ENCODE measurements at places on chromosomes 12 and 14.

DNA sequence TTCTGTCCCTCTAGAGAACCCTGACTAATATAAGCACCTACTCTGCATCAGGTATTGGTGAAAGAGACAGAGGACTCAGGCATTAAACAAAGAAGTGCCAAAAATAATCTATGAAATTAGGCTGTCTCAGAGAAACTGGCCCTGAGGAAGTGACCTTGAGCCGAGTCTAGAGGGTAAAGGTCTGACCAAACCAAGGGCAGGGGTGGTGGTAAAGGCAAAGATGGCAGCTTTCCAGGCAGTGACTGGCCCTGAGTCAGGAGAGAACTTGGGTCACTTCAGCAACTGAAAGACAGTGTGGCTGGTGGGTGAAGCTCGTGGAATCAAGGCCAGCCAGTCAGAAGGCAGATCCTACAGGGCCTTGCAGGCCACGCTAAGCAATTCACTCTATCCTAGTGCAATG lies 30.6 kb downstream of the CDKL1 start:
- no peak for DNase-seq

GRCh38 chr12:56391721-56392120 lies 29.1 kb upstream of the APOF start:
- DNase-seq = no peak

- no peak for DNase-seq
Observed at GRCh38 chr12:106736051-106736957, 38.2 kb upstream of the RIC8B start.

DNA sequence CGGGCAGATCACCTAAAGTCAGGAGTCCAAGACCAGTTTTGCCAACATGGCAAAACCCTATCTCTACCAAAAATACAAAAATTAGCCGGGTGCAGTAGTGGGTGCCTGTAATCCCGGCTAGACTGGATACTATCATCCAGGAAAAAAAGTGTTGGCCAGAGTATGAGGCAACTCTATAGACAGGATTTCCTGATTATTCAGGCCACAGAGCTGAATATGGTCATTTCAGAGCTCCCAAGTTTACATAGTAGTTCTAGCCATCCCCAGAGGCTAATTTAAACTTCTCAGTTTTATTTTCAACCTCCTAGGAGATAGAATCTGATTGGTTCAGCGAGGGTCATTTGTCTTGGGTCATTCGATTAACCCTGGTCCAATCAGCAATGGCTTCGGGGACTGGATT lies 7.3 kb downstream of the RPGRIP1 start:
- no peak for DNase-seq

GRCh38 chr12:49933796-49934195 lies 16.7 kb upstream of the AQP2 start:
- DNase-seq = no peak

GRCh38 chr14:39441805-39442204 lies 9.6 kb upstream of the FBXO33 start:
- DNase-seq = no peak

DNA sequence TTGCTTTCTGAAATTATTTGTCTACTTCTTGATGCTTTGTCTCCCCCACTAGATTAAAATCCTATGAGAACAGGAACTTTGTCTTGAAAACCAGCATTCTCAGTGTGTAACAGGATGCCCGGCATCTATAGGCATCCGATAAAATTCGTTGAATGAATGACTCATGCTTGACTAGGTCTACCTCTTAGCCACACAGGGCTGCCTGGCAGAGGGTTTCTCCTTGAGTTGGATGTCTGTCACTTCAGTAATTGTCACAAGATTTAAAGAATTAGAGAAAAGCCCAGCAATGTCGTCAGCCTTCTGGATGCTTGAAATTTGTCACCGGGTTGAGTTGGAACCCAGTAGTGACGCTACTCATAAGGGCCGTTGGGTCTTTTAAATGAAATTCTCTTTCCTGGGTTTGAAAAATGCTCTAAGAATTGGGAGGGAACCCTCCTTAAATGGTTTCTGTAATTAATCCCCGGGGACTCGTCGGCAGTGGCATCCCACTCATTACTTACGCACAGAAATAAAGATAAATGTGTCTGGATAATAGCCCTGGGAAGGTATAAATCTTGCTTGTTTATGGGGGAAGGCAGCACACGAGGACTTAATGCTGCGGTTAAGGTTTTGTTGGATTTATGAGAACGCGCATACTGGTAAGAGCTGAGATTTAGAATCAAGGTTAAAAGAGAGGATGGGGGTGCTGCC lies 194.1 kb downstream of the AACS start:
- no peak for DNase-seq

DNA sequence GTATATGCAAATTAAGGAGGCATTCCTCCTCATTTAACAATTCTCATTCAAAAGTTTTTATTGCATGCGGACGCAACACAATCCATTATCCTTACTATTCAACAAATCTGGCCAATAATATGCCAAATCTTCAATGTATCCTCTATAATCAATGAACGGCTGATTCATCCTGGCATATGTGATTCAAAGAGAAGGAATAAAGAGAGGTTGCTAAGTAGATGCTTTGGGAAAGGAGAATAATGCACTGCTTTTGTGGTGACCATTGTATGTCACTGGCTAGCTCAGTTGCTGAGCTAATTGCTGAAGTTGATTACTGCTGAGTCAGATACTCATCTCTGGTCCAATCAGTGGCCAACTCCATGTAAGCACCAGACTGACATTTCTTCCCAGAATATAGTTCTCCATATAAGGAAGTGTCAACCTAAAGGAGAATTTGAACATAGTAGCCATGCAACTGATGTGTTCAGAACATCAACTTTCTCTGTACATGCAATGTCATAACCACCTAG lies 148.0 kb downstream of the PDZRN4 start:
- DNase-seq = no peak

DNA sequence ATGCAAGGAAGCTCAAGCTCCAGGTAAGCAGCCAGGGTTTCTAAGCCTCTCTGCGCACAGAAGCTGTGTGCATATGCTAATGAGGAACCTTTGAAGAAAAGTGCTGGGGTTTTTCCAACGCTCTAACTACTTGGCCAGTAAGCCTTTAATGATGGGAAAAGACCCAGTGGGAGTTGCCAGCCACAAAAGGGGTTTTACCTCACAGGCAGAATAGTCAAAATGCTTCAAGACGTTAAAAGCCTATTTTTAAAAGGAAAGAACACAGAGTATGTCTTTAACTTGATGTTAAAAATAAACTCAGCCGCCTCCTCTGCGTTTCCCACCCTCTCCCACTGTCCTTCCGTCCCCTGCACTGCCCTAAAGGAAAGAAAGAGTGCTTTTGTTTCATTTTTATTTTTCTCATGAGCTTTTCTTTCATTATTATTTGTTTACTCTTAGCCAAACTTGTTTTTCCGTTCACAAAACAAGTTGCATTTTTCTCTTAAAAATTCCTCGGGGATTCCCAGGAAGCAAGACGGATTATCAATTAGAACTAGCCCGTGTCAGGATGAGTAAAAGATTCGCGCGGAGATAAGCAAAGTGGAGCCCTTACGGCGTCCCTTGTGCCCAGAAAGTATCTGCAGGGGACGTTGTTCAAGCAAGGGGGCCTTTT lies 209.8 kb upstream of the NUDT4 start:
- DNase-seq = no peak

DNA sequence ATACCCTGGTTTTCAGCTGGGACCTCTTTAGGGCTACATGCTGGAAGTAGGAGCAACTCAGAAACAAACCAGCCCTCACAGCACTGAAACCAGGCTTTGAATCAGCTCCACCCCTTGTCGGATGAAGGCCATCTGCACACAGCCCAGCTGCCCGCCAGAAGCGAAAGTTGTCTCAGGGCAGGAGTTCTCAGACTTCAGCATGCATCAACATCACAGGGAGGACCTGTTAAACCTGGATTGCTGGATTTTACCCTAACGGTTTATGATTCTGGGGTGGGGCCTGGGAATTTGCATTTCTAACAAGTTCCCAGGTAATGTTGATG lies 10.9 kb downstream of the SYNDIG1L start:
- DNase-seq = no peak

- no peak for DNase-seq
Observed at GRCh38 chr14:93319958-93320357, 12.9 kb downstream of the BTBD7 start.

DNA sequence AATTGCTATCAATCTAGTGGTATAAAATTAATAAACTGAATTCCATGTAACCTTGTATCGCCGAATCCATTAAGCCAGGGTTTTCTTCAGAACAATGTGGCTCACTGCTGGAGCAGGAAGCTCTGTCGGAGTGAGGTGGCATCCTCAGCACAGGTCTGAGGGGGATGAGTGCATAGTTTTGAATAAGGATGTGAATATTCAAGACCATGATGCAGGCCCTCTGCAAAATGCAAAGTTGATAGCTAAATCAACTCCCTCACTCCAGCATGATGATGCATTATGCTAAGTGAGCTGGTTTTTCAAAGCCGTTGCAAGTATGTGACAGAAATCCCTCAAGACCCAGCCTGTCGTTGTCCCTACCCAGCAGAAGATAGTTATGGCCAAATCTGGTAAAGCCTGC lies 53.0 kb downstream of the TRIM9 start:
- DNase-seq = no peak

DNA sequence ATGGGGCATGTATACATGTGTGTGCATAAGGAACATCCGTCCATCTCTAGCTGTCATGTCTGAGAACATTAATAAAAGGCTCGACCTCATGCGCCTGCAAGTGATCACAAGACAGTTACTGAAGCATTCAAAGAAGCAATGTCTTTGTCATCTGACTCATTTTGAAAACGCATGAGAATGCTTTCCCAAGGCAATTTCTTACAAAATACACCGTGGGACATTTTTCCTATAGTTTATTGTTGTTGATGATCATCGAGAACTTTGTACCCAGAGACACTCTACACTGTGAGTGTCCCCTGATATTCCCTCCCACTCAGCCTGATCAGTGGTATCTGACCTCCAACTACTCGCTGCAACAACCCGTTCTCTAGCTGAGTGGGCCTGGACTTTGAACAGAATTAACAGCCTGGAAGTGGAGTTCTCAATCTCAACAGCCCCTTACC lies 68.1 kb downstream of the ETV6 start:
- DNase-seq = no peak

DNA sequence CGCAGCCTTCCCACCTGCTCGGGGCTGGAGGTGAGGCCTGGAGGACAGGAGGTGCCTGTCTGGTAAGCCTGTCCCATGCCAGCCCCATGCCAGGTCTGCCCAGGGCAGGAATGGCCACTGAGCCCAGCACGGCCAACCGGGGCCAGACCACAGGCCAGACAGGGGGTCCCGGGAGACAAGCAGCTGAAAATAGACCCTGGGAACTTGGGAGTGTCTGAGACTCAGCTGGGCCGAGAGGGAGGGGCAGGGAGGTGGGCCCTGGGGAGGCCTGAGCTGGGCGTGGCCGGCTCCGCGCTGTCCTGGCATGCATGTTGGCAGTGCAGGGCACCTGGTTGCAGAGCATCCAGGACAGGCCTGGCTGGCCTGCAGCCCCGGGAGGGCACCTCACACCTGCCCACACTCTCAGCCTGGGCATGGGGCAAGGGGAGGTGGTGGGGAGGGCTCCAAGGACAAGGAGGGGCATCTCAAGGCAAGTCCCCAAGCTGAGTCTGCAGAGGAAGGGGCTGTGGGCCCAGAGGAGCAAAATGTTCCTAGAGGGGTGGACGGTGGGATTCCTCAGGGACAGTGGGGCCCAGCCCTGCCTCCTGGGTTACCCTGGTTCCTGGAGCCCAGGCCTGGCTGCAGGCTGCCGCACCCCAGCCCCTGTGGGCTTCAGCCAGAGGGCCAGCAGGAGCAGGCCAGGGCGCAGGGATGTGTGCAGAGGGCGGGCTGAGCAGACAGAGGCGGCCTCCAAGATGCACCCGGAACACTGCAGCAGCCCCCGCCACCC lies 3.2 kb upstream of the CRIP1 start:
- no peak for DNase-seq

GRCh38 chr12:96698521-96698920 lies 208.5 kb upstream of the NEDD1 start:
- no peak for DNase-seq

GRCh38 chr12:51678086-51678724 lies 87.2 kb downstream of the SCN8A start:
- no peak for DNase-seq

All from sciatic nerve (tissue), 2 donors.